Hippocampal formation (tissue), 2 donors: ENCODE measurements at places on chromosomes 5 and 9.

DNA sequence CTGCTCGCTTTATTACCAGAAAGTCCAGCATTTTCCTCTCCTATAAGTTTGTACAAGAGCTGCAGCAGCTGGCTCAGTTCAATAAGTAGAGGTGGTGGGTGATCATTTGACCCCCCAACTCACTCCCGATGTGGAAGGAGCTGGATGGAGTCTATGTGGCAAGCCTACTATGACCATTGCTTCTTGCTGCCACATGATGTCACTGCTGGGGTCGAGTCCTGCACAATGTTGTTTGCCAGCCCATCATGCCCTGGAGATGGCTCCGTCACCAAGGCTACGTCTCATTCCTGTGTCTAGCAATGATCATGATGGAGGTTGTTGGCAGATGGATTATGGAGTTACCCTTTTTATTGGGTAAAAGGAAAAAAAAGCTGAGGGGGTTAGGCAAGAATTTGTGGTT, 266.3 kb downstream of the PSAT1 start:
- no peak for DNase-seq

DNA sequence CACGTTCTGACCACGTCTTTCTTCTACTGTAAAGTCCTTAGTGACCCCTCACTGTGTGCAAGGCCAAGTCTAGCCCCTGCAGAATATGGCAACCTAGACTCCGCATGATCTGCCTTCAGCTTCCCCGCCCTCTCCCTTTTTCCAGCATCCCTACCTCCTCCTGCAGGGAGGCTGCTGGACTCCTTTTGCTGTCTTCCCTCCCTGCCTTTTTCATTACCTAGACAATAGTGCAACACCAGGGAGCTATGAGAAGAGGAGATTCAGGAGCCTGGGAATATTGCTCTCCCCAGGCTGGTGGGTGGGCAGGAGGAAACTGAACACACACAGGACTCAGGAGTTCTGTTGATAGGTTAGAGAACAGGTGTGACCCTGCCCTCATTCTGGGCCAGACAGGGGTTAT, 33.1 kb upstream of the LARP1 start:
- DNase-seq = no peak

GRCh38 chr9:73133022-73133651, 18.5 kb upstream of the ANXA1 start:
- DNase-seq = no peak

DNA sequence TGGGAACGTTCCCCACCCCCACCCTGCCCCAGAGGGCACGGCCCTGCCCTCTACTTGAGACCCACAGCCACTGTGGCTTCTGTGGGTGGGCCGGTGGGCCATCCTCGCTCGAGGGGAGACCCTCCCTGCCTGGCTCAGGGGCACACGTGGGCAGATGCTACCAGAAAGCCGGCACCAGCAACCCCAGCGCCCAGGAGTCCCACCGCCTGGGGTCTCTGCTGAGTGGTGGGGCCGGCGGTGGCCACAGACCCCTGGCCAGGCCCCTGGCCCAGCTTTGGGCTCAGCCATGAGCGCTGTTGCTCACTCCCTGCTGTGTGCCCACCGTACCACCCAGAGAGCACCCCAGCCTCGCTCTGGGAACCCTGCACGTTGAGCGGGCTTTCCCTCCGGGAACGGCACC, 16.5 kb upstream of the NRARP start:
- no peak for DNase-seq

GRCh38 chr9:76873821-76874220, 32.1 kb downstream of the PRUNE2 start:
- DNase-seq = no peak
